ENCODE measurements at places on chromosomes 5 and 9.

- no peak for DNase-seq
These were observed 312.8 kb downstream of the NSG2 start for GRCh38 chr5:174358276-174358675.

GRCh38 chr9:136306211-136307208 lies 2.6 kb upstream of the CCDC187 start:
- DNase-seq = no peak

GRCh38 chr9:28272127-28272526 lies 698.8 kb upstream of the C9orf72 start:
- no peak for DNase-seq

GRCh38 chr5:157165261-157165660 lies 803 bp downstream of the GARIN3 start:
- DNase-seq = no peak

DNA sequence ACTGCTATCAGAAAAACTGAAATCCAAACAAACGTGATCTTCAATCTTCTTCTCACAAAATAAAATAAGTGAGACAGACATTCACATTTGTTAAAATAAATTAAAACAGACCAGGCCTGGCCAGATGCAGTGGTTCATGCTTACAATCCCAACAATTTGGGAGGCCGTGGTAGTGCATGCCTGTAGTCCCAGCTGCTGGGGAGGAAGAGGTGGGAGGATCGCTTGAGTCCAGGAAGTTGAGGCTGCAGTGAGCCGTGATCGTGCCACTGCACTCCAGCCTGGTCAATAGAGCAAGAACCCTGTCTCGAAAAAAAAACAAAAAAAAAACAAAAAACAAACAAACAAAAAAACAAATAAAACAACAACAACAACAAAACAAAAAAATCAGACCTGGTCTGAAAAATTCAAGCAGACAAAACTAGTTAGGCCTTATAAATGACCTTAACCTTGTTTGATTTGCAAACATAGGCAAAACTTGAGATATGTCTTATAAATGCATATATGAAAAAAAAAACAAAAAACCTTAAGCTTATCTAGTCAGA lies 10.8 kb downstream of the MAPKAP1 start:
- DNase-seq = no peak

DNA sequence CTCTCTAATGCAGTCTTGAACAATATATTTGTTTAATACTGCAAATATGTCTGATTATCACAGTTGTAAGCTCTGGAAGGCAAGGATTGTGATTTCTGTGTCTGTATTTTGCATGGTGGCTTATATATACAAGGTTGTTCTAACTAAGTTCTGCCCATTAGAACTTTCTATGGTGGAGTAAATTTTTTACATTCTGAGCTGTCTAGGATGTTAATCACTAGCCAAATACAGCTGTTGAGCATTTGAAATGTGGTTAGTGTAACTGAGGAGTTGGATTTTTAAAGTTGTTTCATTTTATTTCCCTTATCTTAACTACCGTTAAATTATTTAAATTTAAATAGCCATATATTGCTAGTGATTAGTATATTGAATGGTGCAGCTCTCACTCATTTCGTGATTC lies 64.3 kb upstream of the DMRTA1 start:
- no peak for DNase-seq

DNA sequence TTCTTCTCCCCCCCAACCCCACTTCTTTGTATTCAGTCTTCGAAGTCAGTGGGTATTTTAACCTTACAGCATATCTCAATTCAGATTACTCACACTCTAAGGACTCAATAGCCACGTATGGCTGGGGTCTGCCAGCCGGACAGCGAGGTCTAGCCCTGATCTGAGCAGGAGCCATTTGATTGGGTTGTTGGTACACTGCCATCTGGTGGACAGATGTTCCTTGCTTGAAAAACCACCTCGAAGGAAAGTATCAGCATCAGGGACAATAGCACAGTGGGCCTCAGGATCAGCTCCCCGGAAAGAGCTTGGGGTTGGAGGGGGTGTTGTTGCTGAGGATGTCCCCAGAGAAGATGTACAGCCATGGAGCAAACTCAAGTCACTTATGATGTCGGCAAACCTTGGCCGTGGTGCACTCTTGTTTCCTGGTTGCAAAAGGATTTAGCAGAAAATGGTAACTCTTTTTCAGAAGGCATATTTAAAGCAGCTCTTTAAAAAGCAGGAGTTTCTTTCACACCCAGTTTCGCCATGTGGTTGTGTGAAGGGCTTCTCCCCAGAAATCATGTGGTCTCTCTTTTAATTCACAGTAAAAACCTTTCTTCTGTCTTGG lies 31.7 kb upstream of the KCNMB1 start:
- DNase-seq = no peak

DNA sequence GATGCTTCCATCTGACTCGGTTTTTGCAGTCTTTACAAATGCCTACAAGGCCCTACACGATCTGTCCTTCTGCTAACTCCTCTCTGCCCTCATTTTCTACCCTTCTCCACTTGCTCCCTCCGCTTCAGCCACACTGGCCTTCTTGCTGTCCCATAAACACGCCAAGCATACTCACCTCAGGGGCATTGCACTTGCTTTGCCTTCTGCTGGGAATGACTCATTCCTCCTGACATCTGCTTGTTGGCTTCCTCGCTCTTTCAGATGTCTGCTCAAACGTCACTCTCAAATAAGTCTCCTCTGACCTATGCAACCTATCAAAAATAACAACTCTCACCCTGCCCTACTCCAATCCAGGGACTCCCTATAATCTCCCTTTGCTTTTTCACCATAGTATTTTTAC lies 28.2 kb downstream of the CDC25C start:
- DNase-seq = no peak

DNA sequence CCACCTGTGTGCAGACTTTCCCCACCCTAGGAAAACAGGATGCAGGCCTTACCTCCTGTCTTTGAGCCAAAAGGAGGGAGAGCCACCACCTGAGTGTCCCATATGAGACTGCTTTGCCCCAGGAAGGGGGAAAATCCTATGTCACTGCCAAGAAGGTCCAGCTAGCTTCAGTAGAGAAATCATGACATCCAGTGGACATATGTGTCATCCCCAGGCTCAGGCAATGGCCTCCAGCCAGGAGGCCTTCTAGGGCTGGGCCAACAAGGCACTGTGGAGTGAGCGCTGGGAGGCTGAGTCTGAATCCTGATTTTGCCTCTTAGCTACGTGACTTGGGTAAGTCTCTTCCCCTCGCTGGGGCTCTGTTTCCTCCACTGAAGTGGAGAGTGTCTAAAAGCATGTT lies 60.2 kb downstream of the SMIM23 start:
- no peak for DNase-seq

DNA sequence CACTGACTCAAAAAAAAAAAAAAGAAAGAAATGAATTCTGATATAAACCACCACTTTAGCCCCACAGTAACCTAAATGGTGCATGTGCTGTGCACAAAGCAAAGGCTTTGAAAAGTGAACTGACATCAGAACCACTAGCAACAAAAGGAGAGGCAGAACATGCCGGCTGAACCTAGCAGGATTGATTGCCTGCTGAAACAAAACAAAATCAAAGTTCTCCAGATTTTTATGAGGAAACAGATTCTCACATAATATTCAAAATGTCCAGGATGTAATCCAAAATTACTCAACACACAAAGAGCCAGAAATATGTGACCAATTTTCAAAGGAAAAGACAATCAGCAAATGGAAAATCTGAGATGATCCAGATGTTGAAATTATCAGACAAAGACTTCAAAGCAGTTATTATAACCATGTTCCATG lies 37.9 kb downstream of the UBTD2 start:
- DNase-seq = no peak

DNA sequence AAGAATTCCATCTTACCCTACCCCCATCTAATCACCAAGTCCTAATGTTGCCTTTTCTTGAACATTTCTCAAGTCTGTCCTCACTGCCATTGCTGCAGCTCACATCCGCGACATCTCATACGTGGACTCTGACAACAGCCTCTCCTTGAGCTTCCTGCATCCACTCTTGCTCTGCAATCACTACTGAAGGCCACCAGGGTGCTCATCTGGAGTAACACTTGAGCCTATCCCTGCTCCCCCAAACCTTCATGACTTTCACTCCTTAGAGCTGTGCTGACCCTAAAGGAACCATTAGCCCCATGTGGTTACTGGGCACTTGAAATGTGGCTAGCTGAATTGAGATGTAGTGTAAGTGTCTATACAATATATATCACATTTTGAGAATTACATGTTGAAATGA lies 46.4 kb upstream of the CTXN3 start:
- DNase-seq = no peak

DNA sequence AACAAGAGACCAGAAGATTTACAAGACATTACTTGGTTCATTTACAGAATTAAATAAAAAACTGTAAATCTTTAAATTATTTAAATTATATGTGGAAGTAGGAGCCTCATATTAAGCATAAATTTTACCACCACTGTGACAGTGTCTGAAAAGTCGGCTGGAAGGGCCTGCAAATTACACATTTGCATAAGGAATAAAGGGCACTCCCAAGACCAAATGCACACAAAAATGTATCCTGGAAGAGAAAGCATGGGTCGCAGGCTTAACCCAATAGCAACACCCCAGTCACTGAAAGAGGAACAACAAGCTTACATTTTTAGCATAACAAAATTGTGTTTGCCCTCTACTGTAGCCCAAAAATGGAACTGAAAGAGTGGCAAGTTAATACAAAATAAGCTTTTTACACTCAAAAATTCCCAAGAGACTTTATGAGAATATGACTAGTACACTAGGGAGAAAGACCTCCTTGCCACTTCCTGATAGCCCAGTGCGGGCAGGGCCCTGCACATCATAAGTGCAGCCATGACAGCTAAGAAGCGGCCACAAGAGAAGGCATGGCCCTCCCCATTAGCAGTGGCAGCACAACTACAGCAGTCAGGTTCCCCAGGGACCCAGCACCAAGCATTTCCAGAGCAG lies 482.0 kb downstream of the DTWD2 start:
- DNase-seq = no peak

GRCh38 chr5:88660947-88661805 lies 221.8 kb downstream of the MEF2C start:
- peak; percentile 68 for DNase-seq

DNA sequence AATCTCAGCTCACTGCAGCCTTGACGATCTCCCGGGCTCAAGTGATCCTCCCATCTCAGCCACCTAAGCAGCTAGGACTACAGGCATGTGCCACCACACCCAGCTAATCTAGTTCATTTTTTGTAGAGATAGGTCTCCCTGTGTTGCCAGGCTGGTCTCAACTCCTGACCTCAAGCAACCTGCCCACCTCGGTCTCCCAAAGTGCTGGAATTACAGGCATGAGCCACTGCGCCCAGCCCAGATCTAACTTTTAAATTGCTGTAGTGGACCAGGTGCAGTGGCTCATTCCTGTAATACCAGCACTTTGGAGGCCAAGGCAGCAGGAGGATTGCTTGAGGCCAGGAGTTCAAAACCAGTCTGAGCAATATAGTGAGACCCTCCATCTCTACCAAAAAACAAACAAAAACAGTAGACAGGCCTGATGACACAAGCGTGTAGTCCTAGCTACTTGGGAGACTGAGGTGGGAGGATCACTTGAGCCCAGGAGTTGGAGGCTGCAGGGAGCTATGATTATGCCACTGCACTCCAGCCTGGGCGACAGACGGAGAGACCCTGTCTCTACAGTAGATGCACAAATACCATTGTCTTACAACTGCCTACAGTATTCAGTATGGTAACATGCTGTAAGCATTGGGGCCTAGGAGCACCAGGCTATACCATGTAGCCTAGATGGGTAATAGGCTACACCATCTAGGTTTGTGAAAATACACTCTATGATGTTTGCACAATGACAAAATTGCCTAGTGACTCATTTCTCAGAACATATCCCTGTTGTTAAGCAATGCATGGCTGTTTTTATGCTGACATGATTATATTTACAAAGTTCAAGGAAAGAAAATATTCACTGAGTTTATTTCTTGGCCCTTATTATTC lies 1.5 kb upstream of the SIT1 start:
- no peak for DNase-seq

DNA sequence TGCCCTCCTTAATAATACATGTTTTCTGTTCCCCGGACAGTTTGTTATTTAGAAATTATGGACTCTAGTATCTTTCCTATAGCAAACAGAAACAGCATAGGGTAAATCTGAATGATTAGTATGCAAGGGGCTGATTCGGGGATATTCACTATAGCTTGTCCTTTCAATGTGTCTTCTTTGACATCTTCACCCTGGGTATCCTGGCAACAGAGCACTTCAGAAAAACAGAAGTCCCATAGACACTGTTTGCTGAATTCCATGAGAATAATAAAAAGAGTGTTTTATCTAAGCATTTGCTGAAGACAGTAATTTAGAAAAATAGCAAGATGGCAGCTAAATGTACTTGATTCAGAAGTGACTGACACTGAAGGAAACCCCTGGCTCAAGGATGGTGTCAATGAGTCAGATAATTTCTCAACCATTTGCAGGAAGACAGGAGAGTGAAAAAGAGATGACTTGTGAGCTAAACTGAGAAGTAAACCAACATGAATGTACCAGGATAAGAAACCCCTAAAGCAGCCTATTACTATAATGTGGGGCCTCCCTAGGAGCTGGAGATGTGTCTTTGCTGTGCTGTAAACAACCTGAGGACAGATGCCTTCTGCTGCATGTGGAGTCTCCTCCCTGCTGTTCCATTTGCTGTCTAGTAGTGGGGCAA lies 246.2 kb downstream of the MAN2A1 start:
- DNase-seq = no peak

- DNase-seq = no peak
These were observed 722.8 kb upstream of the GRAMD2B start for GRCh38 chr5:125700380-125700861.

GRCh38 chr9:127539982-127540663 lies 72.0 kb upstream of the STXBP1 start:
- DNase-seq = no peak

DNA sequence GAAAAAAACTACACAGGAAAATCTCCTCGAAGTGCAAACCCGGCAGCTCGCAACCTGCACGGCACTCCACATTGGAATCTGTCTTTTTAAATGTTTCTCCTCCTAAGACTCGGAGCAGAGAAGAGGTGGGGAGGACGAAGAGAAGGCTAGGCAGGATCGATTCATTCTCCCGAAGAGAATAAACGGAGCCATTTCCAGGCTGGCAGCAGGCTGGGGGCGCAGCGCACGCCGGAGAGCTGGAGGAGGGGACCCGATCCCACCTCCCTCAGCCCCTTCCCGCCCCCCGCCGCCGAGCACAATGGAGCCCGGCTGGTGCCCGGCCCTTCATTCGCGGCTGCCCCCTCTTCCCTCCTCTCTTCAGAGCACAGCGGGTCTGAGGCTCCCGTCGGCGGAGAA lies 628 bp downstream of the HOMER1 start:
- DNase-seq = no peak

DNA sequence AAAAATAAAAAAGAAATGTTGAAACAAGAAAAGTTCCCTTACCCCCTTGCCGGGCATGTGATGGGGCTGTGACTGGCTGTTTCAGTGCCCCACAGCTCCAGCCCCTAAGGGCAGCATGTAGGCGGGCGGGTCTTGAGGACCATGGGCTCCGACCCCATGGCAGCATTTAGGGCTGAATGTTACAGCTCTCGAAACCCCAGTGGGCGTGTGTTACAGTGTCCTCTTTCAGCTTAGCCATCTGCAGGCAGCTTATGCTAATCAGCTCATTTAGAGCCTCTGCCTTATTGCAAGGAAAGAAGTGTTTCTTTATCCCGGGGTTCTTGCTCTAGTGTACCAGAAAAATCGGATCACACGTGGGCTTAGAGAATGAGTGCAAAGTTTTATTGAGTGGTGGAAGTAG lies 497.4 kb upstream of the CYLC2 start:
- DNase-seq = no peak

GRCh38 chr9:18296702-18297055 lies 177.3 kb upstream of the ADAMTSL1 start:
- DNase-seq = no peak

GRCh38 chr5:127832067-127832466 lies 128.9 kb downstream of the CCDC192 start:
- DNase-seq = no peak

- DNase-seq = no peak
These were observed 313.0 kb upstream of the ZNF608 start for GRCh38 chr5:125059255-125060002.
